HFFc6 (cell line): ENCODE measurements at places on chromosomes 16 and 17. TPM values are rescaled to one million over a fixed set of nuclear protein-coding genes. Genes with fewer than 3 reads are reported as not detected.

RNU2-1 gene
- 2,561 to 4,988 TPM (median 3,442 TPM) in 3 replicates for total RNA-seq

SLC26A11 gene
- 12.7 to 13.6 TPM (median 13.2 TPM) in 3 replicates for total RNA-seq

KCTD11 gene
- 11.2 and 14.4 TPM in 2 replicates for total RNA-seq

CBX2 gene
- 1.2 to 1.8 TPM (median 1.7 TPM) in 3 replicates for total RNA-seq

SLC35G6 gene
- total RNA-seq = not detected in 3 replicates

ZG16B gene
- 0.41 TPM in 1 of 3 replicates, not detected in the others for total RNA-seq

NFAT5 gene
- 54.1 to 107 TPM (median 75.9 TPM) in 3 replicates for total RNA-seq

- no peak overlapping the region for H3K4me3 ChIP-seq
- H3K27me3 ChIP-seq = no peaks in the 10 kb centered on the region; the same call in 1 of the 2 replicates
- no peaks in the 10 kb centered on the region for H3K4me1 ChIP-seq
- H3K27ac ChIP-seq = no peak overlapping the region
These were observed 518.2 kb upstream of the GOT2 start for GRCh38 chr16:59252317-59252716.

- DNase-seq = no peak
- H3K27me3 ChIP-seq = no peaks in the 10 kb centered on the region; the same call in 1 of the 2 replicates
- peak overlapping the region; percentile 94 for H3K27ac ChIP-seq
- no peaks in the 10 kb centered on the region for H3K36me3 ChIP-seq
- peak overlapping the region; percentile 96 for H3K4me3 ChIP-seq
These were observed 744 bp downstream of the SALL1 start for GRCh38 chr16:51150165-51150887.

GRCh38 chr17:79291391-79291790 is 216.8 kb downstream of the ENGASE start:
- no peak overlapping the region for H3K4me3 ChIP-seq
- H3K36me3 ChIP-seq = no peaks in the 10 kb centered on the region
- no peak for DNase-seq

GRCh38 chr17:42424991-42425610 is 2.0 kb upstream of the CAVIN1 start:
- peak overlapping the region; percentile 64 for H3K27ac ChIP-seq
- peaks cover 31% of the 10 kb centered on the region for H3K36me3 ChIP-seq
- peaks cover 48% of the 10 kb centered on the region for H3K4me1 ChIP-seq
- H3K4me3 ChIP-seq = peak overlapping the region; percentile 56; the same call in 1 of the 2 replicates

- DNase-seq = no peak
- peaks cover 22% of the 10 kb centered on the region for H3K36me3 ChIP-seq
- no peak overlapping the region for H3K4me3 ChIP-seq
- peaks cover 16% of the 10 kb centered on the region for H3K4me1 ChIP-seq
- H3K27ac ChIP-seq = no peak overlapping the region
- 0 out of 2 replicates have a peak, but pooled peaks cover 2% of the 10 kb centered on the region for H3K27me3 ChIP-seq
These were observed 47.8 kb upstream of the RASL10B start for GRCh38 chr17:35683591-35683990.

- no peak overlapping the region for H3K27ac ChIP-seq
- no peaks in the 10 kb centered on the region for H3K36me3 ChIP-seq
- DNase-seq = no peak
- H3K27me3 ChIP-seq = peaks cover 4% of the 10 kb centered on the region
- no peaks in the 10 kb centered on the region for H3K4me1 ChIP-seq
- H3K4me3 ChIP-seq = no peak overlapping the region
These were observed 161.6 kb downstream of the PPM1E start for GRCh38 chr17:58917228-58917627.

DNA sequence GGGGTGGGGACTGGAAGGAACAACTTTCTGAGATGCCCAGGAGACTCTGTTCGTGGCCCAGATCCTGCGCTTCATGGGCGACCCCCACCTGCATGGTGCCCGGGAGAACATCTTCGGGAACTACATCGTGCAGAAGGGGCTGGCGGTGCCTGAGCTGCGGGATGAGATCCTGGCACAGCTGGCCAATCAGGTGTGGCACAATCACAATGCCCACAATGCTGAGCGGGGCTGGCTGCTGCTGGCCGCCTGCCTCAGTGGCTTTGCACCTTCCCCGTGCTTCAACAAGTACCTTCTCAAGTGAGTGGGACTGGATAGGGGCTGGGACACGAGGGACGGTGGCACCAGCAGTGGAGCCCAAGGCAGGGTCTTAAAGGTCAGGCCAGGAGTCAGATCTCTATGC is 37.3 kb downstream of the MYO15A start:
- H3K36me3 ChIP-seq = no peaks in the 10 kb centered on the region
- no peak overlapping the region for H3K27ac ChIP-seq
- H3K4me1 ChIP-seq = peaks cover 6% of the 10 kb centered on the region; the same call in 1 of the 2 replicates
- no peak for DNase-seq
- no peak overlapping the region for H3K4me3 ChIP-seq
- H3K27me3 ChIP-seq = peaks cover 13% of the 10 kb centered on the region

DNA sequence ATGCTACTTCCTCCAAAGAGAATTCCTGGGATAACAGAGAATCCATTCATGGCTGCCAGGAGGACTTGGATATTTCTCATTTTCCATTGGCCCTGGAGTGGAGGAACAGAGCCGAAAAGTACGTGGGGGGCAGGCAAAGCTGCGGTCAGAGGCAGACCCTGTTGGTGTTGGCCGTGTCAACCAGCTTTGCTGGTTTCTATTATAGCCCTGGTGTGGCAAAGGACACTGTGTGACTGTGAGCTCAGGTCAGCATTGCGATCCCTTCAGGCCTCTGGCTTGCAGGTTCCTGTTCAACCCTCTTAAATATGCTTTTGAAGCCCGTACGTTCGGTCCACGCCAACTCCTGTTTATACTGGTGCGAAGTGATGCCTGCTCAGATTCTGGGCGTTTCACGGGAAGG is 596.2 kb downstream of the MAF start:
- no peak overlapping the region for H3K27ac ChIP-seq
- no peaks in the 10 kb centered on the region; the same call in none of the 2 replicates for H3K27me3 ChIP-seq
- no peak for DNase-seq
- H3K36me3 ChIP-seq = no peaks in the 10 kb centered on the region
- no peaks in the 10 kb centered on the region for H3K4me1 ChIP-seq

GRCh38 chr17:83145831-83146230 is 66.4 kb downstream of the METRNL start:
- H3K27me3 ChIP-seq = peaks cover 12% of the 10 kb centered on the region; the same call in 1 of the 2 replicates
- H3K4me1 ChIP-seq = peaks cover 17% of the 10 kb centered on the region
- no peak overlapping the region for H3K4me3 ChIP-seq
- H3K36me3 ChIP-seq = peaks cover 22% of the 10 kb centered on the region
- DNase-seq = no peak

DNA sequence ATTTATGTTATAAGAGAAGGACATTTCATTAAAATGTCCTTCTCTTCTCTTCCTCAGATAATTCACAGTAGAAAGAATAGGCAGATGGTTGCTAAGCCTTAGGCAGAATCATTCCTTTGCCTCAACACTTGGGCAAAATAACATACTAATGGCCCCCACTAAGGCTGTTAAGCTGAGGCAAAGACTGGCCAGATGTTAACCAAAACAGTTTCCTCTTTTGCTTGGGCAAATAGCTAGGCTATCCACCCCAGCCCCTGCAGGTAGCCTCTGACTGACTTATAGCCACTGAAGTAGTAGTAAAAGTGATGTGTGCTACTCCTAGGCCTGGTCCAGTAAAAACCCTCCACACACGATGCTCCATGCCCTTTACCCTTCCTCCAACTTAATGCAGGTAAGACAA is 55.2 kb downstream of the SPAG9 start:
- peaks cover 28% of the 10 kb centered on the region for H3K4me1 ChIP-seq
- H3K27me3 ChIP-seq = no peaks in the 10 kb centered on the region
- H3K4me3 ChIP-seq = no peak overlapping the region
- no peak for DNase-seq
- H3K36me3 ChIP-seq = peaks cover 11% of the 10 kb centered on the region

DNA sequence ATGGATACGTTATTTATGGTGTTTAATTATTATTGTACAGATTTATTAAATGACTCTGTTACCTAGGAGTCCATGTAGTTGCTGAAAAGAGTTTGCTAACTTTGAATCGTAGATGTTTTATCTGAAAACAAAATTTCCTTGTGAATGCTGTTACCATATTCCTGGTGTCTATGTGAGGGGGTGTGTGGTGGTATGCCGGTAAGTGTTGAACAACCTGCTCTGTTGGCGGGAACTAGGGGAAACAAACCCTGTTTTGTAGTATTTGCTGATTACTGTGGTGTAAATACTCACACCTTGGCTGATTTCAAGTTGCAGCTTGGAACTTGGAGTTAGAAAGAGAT is 386.4 kb downstream of the WWOX start:
- DNase-seq = no peak
- no peak overlapping the region for H3K4me3 ChIP-seq
- no peaks in the 10 kb centered on the region; the same call in 1 of the 2 replicates for H3K36me3 ChIP-seq
- H3K27me3 ChIP-seq = no peaks in the 10 kb centered on the region; the same call in none of the 2 replicates
- no peak overlapping the region for H3K27ac ChIP-seq

DNA sequence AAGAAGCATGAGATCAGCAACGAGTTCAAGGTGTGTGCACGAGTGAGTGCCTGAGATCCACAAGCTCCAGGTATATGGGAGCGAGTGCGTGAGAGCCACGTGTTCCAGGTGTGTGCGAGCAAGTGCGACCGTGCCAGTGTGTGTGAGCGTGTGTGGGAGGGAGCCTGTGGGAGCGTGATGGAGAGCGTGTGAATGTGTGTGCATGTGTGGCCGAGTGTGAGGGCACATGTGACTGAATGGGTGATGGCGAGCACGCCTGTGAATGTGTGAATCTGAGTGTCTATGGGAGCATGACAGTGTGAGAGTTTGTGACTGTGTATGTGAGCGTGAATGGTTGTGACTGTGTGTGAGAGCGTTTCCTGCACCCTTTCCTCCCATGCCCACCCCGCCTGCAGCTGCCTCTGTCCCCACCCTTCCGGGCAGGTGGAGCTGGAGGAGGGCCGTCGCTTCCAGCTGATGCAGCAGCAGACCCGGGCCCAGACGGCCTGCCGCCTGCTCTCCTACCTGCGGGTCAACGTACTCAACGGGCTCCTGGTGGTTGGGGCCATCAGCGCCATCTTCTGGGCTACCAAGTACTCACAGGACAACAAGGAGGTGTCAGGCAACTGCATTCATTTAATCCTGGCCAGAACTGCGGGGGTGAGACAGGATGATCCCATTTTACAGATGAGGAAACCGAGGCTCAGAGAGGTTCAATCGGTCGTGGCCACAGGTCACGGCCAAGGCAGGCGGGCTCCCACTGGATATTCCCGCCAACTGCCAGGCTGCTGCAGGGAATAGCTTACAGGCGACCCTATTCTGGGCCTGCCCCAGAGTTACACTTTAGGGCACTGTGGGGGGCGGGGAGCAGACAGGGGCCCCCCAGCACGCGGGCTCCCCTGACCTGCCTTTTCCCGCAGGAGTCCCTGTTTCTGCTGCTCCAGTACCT is 3.7 kb downstream of the TMC8 start:
- H3K4me3 ChIP-seq = no peak overlapping the region
- no peak overlapping the region for H3K27ac ChIP-seq
- H3K4me1 ChIP-seq = no peaks in the 10 kb centered on the region
- H3K36me3 ChIP-seq = no peaks in the 10 kb centered on the region
- peaks cover 20% of the 10 kb centered on the region for H3K27me3 ChIP-seq

GRCh38 chr16:1116693-1117077 is 20.6 kb upstream of the C1QTNF8 start:
- DNase-seq = no peak
- H3K4me1 ChIP-seq = no peaks in the 10 kb centered on the region
- H3K27me3 ChIP-seq = peaks cover 12% of the 10 kb centered on the region
- no peak overlapping the region for H3K27ac ChIP-seq

- no peak for DNase-seq
- peaks cover 2% of the 10 kb centered on the region; the same call in 1 of the 2 replicates for H3K27me3 ChIP-seq
- H3K4me3 ChIP-seq = no peak overlapping the region
- peaks cover 8% of the 10 kb centered on the region; the same call in 1 of the 2 replicates for H3K4me1 ChIP-seq
- H3K36me3 ChIP-seq = peaks cover 18% of the 10 kb centered on the region
- peak overlapping the region; percentile 19; the same call in 1 of the 2 replicates for H3K27ac ChIP-seq
These were observed 10.9 kb upstream of the EVPL start for GRCh38 chr17:76038050-76038449.

- peaks cover 33% of the 10 kb centered on the region for H3K4me1 ChIP-seq
- no peak for DNase-seq
- peaks cover 24% of the 10 kb centered on the region for H3K27me3 ChIP-seq
- H3K4me3 ChIP-seq = no peak overlapping the region; the same call in 1 of the 2 replicates
These were observed 67.4 kb downstream of the SNX11 start for GRCh38 chr17:48174833-48175523.

DNA sequence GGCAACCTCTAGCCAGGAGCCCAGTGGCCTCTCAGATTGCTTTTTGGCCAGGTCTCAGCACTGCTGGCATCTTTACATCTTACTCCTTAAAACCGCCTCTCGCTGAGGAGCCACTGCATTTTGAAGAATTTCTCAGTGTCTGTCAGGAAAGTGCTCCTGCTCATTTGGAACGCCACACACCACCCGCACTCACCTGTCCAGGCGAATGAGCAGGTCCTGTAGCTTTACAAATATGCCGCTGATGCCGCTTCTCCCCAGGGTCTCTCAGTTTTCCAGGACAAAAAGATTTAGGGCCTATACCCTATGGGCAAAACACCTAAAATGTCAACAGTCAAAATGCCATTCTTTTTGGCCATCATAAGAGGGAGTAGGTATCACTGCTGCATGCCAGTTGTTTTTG is 22.1 kb downstream of the CYB561 start:
- no peak for DNase-seq
- peaks cover 13% of the 10 kb centered on the region for H3K27me3 ChIP-seq
- no peak overlapping the region; the same call in 1 of the 2 replicates for H3K4me3 ChIP-seq
